ENCODE measurements at places on chromosomes 13 and 19.
A peak's percentile ranks its signal among the peaks of the same experiment; 100 is the strongest.

DNA sequence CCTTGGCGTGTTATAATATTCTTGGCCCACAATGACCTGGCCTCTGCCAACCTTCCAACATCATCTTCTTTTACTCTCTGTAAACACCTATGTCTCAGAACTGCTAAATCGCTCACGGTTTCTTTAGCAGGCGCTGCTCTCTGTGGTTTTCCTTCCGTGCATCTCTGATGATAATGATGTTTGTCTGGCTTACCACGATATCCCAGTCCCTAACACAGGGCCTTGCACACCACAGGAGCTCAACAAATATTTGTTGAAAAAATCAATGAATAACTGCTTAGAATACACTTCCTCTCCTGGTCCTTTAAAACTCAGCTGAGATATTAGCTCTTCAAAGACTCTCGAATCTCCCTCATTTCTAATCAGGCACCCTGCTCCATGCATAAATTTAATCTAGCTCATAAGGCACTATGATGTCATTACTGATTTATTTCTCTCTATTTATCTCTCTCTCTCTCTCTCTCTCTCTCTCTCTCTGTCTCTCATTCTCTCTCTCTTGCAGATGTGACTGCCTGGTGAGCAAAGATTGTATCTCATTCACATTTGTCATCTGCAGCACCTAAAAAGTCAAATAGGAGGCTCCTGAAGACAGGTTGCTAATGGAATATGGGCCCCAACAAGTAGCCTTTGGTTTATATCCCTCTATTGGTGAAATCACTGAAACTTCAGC lies 206.4 kb downstream of the NHLRC3 start:
- DNase-seq: no peak

- no peak for DNase-seq
Measured at GRCh38 chr19:10389863-10390262, 9.5 kb upstream of the TYK2 start.

GRCh38 chr13:33372251-33372919 lies 86.8 kb upstream of the STARD13 start:
- DNase-seq: no peak

GRCh38 chr13:113452466-113452865 lies 822 bp downstream of the ADPRHL1 start:
- no peak for DNase-seq

- no peak for DNase-seq
Measured at GRCh38 chr19:38781058-38781457, 7.7 kb upstream of the LGALS7 start.

- DNase-seq: no peak
Measured at GRCh38 chr13:44978328-44978727, 10.9 kb downstream of the NUFIP1 start.

DNA sequence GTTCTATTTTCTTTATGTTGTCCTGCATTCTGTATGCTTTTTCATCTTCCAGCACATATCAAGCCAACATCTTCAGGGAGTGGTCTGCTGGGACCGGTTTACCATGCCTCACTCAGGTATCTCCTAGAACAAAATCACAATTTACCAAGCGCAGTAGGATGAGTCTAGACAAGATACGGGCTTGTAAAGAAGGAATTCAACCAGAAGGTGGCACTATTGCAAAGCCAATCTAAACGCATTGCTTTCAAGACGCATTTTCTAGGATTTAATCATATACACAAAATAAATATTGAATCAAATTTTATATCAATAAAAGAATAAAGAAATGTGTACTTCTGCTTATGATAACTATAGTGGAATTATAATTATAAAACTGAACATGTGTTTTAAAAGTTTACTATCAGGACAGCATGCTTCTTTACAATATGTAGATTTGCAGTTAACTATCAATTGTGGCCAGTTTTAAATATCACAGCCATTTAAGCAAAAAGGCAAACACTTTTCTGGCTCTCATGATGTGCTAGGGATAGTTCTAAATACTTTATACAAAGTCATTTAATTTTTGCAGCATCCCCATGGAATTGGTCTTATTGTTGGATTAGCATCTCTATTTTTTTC lies 16.1 kb upstream of the TPP2 start:
- no peak for DNase-seq

DNA sequence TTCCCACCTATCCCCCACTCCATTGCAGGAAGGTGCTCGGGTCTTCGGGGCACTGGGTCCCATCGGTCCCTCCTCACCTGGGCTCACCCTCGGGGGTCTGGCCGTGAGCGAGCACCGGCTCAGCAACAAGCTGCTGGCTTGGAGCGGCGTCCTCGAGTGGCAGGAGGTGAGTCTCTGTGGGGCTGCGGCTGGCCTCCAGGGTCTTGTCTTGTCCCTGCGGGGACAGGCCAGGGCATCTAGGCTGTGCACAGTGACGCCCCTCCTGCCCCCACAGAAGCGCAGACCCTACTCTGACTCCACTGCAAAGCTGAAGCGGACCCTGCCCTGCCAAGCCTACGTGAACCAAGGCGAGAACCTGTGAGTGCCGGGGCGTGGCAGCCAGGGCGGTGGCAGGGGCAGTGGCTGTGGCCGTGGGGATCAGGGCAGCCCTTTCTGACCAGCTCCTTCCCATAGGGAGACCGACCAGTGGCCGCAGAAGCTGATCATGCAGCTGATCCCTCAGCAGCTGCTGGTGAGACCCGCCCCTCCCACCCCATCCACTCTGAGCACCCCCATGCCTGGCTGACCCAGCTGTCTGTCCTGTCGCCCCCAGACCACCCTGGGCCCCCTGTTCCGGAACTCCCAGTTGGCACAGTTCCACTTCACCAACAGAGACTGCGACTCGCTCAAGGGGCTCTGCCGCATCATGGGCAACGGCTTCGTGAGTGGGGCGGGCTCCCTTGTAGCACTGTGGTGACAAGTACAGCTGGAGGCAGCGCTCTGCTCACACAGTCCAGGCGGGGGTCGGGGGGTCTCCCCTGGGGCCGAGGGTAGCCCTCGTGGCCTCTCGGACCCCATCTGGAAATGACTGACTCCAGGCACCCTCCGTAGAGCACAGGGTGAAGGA lies 3.7 kb downstream of the PTOV1 start:
- DNase-seq: peak; percentile 50

Data from stimulated activated effector memory CD8-positive, alpha-beta T cell treated with anti-CD3 and anti-CD28 coated beads, Interleukin-12 subunit alpha, Interleukin-12 subunit beta, amount 100 ng/mL, for 72 hours (primary cell).